ENCODE measurements at places on chromosomes 6 and 20.

DNA sequence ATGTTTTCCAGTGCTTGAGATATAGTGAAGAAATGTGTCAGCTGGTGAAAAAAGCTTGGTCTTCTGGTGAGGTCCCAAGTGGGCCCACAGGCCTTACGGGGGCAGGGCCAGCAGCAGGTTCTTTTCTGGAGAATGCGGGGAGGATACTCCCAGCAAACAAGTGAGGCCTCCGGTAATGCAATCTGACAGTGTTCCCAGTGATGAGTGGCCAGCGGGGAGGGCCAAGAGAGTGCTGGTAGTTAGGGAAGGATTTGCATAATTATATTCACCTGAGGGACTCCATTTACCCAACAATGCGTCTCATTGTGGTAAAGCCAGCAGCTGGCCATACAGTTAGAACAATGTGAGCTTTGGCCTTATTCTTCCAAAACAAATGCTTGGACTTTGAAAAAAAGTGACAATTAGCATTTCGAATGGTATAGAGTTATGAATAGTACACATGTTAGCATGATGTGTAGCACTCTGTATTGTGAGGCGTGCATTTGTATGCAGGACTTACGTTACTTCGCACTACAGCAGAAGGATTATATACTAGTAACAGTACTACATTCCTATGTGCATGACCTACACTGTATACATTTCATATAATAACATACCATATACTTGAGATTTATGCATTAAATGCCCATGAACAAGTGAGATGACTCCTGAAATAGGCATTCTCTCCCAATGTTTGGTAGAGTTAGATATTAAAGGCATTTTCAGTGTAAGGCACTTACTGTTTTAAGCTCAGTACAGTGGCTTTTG lies 69.8 kb downstream of the MYB start:
- no peak for DNase-seq

DNA sequence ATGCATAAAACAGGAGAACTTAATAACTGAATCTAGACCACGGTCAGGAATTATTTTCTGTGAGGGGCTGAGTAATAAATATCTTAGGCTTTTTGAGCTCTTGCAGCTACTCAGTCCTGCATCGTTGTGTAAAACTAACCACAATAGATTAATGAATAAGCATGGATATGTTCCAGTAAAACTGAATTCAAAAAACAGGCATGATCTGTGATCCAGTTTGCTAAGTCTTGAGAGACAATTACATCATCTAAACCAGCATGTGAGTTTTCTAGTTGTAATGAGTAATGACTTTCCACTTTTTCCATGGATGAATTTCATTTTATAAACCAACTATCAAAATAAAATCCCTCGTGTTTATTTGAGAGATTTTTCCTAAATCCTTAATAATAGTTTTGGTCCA lies 336.8 kb downstream of the RFPL4B start:
- DNase-seq: no peak

- peak; percentile 7 for DNase-seq
Measured at GRCh38 chr6:2257363-2257762, 12.0 kb upstream of the GMDS start.

DNA sequence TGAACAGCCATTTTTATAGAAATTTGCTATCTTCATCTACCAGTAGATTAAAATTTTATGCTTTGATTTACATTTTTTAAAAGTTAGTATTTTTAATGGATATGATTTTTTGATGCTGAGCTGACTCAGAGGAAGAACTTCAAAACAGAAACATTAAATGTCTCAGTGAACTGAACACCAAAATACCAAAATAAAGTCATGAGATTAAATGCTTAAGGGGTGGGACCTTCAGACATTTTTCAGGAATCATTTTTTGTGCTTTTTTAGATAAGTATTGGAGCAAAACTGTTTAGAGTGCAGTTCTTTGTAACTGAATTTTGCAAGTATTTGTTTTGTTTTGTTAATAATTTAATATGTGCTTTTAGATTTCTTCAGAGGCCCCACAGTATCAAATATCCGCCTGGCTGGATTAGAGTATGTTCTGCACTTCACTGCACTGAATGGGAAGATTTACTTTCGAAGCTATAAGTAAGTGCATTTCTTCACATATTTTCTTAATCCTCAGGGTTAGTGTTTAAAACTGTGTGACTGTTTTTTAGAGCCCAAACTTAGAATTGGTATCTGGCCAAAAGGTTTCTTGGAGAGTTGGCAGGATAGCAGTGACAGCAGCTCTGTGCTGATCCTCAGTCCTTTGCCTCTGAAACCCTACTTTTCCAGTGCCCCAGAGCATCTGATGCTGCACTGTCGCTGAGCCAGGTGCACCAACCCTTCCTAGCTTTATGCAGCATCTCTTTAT lies 33.7 kb downstream of the RPF2 start:
- no peak for DNase-seq

DNA sequence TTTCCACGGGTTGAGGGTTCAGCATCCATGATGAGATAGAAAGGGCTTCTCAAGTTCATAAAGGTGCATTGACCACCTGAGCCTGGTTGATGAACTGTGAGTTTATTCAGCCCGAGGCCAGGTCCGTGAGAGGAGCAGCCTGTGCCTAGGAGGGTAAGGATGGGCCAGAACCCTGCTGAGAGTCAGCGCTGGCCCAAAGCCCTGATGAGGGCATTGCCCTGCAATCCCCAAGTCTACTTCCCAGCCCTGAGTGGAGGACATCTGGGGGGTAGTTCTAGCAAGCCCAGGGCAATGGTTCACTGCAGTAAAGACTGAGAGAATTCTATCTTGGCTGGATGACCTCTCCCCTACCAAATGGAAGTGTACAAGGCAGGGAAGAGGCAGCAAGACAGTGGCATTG lies 123.3 kb upstream of the NXT1 start:
- DNase-seq: no peak

GRCh38 chr6:106546691-106547414 lies 82.4 kb downstream of the RTN4IP1 start:
- peak; percentile 70 for DNase-seq

GRCh38 chr6:168195712-168196111 lies 116.7 kb upstream of the FRMD1 start:
- DNase-seq: no peak

DNA sequence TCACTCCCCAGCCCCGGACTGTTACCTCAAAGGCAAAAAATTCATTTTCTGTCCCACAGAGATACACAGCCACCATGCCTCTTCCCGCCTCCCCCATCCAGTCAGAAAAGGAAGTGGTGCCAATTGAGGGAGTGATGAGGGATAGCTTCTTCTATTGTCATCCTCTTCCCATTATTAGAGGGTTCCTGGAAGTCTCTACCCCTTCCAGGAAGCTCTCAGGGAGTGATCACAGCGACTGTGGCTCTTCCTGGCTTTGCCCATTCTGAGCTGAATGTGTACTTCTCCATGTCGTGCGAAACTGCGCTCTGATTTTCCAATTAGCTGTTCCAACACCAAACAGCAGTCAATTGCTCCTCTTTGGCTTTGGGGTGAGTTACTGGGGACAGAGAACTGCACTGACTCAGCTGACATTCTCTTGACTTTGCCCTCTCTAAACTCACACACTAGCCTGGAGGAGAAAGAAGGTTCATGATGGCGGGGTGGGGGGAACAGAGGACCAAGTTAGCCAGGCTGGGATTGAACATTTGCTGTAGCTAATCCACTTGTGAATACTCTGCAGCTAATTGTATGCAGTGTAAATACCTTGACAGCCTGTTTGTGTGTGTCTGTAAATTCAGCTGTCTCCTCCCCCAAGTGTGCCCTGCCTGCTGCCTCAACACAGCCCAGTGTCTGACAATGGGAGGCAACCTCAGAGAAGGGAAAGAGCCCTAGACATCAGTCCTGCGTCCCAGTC lies 2.4 kb upstream of the MDGA1 start:
- DNase-seq: peak; percentile 34

GRCh38 chr20:62487561-62488354 lies 12.0 kb upstream of the GATA5 start:
- DNase-seq: no peak

DNA sequence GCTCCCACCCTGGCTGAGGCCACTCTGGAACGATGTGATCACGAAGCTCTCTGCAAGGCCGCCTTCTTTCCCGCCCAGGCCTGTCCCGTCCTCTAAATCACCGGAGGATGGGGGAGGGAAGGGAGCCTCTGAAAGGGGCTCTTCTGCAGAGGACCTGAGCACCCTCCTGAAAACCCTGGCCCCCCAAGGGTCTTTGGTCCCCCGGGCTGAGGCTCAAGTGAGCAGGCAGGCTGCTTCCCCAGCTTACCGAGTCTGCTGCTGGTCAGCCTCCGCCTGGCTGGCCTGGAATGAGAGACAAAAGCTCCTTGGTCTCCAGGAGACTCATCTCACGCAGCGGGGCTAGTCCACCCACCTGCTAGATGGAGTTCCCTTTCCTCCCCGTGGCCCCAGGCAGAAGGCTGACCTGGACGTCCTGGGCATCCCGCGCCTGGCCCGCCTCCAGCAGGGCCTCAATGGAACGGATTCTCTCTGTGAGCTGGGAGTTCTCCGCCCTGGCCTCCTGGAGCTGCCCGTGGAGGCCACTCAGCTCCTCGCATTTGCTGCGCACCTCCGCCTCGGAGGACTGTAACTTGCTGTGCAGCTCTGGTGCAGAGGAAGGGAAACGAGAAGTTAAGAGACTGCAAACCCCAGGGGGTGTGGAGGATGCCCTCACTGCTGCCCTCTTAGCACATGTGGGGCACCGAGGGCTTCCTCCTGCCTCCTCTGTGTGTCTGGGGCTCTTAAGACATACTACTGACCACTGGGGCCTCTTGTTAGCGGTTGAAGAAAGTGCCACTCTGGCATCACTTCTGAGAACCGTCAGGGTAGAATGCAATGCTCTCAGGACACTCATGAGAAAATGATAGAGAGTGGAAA lies 54.7 kb downstream of the RRBP1 start:
- no peak for DNase-seq

DNA sequence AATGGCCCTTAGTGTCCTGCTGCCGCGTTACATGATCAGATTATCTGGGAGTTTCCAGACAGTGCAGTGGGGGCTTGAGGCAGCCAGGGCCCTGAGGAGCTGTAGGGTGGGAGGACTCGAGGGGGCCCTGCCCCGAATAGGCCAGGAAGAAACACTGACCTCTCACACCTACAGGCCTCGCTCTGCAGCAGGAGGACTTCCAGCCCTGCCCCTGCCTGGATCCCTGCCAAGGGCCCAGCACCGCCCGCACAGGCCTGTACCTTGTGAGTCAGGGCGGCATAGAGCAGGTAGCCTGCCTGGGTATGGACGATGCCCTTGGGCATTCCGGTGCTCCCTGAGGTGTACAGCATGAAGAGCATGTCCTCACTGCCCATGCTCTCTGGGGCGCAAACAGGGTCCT lies 30.1 kb upstream of the APMAP start:
- no peak for DNase-seq

DNA sequence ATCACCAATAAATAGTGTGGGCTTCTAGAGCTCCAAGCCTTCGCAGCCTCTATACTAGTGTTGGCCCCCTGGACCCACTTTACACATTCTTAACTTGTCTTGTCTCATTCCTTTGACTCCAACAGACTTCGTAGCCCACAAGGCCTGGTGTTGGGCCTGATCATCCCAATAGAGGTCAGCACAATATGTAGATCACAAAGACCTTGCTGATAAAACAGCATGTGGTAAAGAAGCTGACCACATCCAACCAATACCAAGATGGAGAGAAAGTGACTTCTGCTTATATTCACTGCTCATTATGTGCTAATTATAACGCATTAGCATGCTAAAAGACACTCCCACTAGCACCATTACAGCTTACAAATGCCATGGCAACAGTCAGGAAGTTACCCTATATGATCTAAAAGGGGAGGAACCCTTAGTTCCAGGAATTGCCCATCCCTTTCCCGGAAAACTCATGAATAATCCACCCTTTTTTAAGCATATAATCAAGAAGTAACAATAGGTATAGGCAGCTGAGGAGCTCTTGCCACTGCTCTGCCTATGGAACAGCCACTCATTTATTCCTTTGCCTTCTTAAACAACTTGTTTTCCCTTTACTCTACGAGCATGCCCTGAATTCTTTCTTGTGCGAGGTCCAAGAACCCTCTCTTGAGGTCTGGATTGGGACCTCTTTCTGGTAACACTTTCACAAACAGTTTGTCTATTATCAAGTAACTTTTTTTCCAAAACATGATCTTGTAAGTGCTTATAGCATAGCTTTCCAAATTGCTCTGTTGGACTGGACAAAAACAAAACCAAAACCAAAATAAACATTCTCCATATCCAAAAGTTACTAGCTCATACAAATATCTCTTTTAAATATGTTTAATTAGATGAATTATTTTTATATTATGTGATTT lies 54.6 kb upstream of the ECHDC1 start:
- DNase-seq: no peak

Measured in suppressor macrophage treated with lipopolysaccharide for 1 hour (primary cell).